Suppressor macrophage (primary cell): ENCODE measurements at places on chromosomes 4 and X.
A peak's percentile ranks its signal among the peaks of the same experiment; 100 is the strongest.

DNA sequence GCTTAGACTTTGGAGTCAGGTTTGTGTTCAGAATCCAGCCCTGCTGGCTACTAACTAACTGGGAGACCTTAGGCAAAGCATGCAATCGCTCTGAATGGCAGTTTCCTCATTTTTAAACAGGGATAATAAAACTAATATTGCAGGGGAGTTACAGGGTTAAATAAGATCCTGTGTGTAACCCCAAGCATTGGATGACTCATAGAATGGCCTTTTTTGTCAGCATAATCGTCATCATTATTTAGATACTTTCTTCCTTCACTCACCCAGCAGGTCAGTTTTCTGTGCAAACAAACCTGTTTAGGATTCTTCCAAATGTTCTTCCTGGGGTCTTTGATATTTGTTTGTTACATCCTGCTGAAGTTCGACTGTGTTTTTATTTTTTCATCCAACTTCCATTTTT lies 208.2 kb downstream of the EVC2 start:
- peak; percentile 5 for DNase-seq

DNA sequence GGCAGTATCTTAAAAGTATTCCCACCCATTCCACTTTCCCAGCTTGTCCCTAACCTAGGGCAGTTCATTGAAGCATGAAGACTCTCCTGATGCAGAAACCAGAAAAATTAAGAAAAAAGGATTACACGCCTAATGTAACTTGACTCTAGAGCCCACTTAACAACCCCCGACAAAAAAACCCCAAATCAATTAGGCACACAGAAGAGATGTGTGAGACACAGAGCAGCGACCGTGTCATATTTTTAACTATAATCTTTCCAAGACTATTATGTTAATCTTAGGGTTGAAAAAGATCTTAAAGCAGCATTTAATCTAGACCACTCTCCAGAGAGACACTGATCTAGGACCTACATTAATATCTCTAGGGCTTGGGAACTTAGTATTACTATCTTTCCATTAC lies 1.3 kb downstream of the YTHDC1 start:
- no peak for DNase-seq

GRCh38 chr4:92182736-92183407 lies 120.9 kb upstream of the GRID2 start:
- DNase-seq: no peak

DNA sequence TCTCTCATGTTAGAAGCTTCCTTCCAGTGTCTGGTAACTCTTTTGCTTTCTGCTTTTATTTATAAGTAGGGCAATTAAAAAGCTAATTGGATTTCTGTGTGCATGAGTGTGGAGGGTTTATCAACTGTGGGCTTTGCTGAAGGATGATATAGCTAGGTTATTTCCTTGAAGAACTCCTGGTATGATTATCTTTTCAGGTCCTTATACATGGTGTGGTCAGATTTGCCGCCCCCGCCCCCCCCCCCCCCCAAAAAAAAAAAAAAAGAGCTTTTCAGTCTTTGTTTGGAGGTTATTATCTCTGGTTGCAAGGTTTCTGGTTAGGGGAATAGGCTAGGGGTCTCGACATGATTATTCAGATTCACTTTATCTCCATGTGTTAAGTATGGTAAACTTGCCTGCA lies 35.9 kb downstream of the MOB1B start:
- DNase-seq: no peak

DNA sequence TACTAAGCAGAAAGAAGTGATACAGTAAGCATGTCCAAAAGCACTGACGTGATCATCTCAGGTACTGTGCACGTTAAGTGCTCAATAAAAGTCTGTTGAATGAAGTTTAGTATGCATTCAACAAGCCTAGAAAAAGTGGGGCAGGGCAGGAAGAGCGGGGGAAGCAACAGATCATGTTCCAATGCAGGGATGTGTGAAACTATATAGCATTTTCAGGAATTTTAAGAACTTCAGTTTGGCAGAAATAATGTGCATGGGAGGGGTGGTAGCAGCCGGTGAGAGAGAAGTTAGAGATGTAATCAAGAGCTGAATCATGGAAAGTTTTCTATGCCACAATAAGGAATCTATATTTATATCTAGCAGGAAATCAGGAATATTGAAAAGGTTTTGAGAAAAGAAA lies 19.2 kb upstream of the CCNA2 start:
- DNase-seq: no peak

GRCh38 chrX:8586953-8587352 lies 122.3 kb downstream of the VCX3B start:
- no peak for DNase-seq
